Hematopoietic multipotent progenitor cell treated with erythropoietin and hydrocortisone succinate and interleukin-3 and kit ligand, for 17 days (in vitro differentiated cells): ENCODE measurements at places on chromosomes 3 and 15.

DNA sequence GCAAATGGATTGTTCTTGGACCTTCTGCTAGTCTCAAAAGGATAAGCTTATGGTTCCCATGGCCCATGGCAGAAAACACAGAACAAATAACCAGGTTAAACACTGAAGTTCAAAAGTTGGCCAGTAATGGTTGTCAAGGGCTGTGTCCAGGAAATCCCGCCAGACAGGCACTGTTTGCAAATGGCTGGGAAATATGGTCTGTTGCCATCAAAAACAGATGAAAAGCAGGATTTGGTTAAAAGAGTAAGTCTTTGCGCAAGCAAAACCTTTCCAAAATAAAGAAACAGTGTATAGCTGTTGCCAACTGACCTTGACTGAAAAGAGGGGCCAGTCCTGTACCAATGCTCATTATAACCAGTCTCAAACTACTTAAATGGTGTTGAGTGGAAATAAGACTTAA lies 58.6 kb downstream of the WWTR1 start:
- no peak for DNase-seq

GRCh38 chr15:85475711-85476110 lies 95.3 kb downstream of the AKAP13 start:
- DNase-seq, result no peak

DNA sequence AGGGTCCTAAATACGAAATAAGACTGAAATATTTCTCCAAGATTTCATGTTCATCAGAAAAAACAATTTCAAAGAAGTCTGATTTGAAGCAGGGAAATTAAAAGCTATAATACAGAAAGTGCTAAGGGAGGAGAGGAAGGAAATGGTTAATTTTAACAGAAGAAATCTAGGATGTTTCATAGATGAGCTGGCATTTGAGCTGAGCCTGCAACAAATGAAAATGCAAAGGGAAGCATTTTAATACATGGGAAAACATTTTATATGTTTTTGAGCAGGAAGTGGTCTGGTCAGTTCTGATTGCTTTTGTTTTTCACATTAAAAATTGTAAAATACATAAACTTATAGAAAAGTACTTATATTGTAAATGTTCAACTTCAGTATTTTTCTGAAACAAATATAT lies 17.2 kb upstream of the RAP2B start:
- DNase-seq, result no peak

GRCh38 chr3:152307829-152308474 lies 39.2 kb downstream of the MBNL1 start:
- DNase-seq, result no peak

DNA sequence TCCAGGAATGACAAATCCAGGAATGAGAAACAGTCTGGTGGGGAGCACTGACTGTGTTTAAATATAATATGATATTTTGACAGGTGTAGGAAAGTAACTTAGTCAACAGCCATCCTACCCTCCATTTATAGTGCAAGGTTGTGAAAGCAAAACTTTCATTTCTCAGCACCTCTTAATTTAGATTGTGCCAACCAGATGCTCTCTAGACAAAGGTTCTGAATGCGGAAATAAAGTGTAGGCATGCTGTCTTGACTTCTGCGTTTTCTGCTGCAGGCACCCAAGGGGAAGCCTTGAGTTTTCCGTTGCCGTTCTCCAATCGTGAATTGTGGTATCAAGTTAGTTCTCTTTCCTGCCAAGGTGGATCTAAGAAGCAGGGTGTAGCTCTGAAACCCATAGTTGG lies 261.9 kb upstream of the SUCLG2 start:
- DNase-seq, result no peak

DNA sequence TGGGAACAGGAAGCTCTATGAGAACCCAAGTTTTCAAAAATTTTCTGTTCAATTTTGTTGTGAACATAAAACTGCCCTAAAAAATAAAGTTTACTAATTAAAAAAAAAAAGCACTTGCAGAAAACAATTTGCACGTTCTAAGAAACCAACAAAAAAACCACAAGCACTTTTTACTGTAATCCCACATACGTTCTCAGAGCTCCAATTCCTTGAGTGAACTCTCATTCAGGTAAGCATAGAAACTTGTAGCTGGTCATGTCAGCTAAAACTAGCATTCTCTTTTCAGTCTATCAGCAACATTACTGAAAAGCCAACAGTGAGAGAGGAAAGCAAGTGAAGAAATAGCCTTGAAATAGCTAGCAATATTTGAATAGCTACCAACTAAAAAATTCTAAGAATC lies 11.5 kb upstream of the TMF1 start:
- DNase-seq, result no peak

DNA sequence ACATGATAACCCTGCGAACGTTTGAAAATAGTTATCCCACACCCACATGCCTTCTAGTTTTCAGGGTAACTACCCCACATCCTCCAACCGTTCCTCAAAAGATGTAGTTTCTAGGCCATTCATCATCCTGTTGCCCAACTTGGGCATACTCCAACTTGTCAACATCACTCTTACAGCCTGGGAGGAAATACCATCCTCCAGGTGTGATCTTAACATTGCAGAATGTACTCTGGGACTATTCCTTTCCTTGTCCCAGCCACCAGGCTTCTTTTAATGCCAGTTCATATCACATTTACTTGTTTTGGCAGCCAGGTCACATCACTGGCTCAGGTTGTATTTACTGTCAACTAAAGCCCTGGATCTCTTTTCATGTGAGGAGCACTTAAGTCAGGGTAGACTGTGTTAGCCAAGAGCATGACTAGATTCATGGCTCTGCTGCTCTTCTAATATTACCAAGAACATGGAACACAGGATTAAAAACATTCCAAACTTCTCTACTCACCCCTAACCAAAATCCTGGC lies 4.0 kb upstream of the DENND6A start:
- DNase-seq, result peak; percentile 8

DNA sequence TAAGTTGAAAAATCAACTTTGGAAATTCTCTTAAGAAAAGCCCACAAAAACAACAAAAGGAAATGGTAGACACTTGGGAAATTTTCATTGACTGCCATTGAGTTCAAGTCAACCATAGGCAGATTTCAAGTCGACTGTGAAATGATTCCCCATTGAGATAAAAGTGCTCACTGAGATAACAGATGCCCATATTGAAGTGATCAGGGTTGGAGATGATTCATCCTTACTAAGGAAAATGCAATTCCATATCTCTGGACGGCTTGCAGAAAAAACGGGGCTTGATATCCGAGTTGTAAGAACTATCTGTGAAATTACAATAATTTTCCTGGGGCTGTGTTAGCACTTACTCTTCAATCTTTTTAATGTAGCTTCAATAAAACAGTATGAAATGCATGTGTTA lies 373.1 kb upstream of the THRB start:
- DNase-seq, result no peak

DNA sequence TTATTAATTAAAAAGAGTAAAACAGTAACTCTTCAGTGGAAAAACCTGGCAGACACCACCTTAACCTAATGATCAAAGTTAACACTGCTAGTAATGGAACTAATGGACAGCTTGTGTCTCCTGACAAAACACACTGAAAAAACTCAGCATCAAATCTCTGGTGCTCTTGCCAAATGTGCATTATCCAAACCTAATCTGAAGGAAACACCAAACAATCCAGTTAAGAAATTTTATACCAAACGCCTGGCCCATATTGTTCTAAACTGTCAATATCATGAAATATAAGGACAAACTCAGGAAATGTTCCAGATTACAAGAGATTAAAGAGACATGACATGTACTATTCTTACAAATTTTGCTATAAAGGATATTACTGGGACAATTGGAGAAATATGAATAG lies 10.4 kb downstream of the RSL24D1 start:
- DNase-seq, result no peak

DNA sequence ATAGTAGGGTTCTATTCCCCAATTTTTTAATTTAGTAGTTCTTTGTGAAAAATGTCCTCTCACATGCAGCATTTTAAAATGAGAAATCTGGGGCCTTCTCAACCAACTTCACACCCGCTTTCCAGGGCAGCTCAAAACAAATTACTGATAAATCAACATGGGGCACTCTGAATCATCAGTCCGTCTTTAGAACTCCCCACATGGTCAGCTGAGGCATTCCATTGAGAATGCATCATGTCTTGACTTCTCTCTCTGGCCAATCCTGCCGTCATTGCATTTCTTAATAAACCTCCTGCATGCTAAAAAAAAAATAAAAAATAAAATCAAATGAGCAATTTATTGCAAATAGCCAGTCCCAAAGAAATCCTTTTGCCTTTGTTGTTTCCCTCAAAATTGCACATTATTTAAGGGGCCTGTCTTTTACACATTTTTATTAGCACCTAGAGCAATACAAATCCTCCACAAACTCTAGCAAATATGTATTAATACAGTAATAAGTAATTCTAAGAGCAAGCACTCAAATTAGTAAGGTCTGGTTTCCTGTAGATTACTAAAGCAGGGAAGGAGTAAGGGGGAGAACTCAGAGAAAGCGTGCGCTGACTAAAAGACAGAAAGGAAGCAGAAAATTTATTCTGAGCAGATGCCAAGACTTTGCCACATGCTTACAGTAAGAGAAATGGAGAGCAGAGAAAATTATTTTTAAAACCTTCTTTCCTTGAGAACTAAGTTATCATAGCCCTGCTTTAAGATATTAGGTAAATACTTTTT lies 175.7 kb downstream of the TNIK start:
- no peak for DNase-seq

DNA sequence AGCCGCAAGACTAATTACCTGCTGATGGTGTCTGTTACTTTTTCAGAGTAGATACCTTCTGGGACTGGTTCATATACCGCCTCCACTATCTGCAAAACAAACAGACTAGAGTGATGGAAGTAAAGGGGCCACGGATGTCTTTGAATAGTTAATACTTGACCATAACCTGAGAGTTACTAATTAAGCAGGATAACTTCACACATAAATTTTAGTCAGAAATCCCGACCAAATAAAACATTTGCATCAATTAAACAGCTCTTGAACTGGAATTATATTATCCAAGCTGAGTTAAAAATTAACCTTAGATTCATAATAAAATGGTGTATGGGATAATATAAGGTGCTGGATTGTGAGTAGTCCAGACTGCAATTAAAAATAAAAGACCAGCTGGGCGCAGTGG lies 167.7 kb downstream of the NEK10 start:
- DNase-seq, result no peak

DNA sequence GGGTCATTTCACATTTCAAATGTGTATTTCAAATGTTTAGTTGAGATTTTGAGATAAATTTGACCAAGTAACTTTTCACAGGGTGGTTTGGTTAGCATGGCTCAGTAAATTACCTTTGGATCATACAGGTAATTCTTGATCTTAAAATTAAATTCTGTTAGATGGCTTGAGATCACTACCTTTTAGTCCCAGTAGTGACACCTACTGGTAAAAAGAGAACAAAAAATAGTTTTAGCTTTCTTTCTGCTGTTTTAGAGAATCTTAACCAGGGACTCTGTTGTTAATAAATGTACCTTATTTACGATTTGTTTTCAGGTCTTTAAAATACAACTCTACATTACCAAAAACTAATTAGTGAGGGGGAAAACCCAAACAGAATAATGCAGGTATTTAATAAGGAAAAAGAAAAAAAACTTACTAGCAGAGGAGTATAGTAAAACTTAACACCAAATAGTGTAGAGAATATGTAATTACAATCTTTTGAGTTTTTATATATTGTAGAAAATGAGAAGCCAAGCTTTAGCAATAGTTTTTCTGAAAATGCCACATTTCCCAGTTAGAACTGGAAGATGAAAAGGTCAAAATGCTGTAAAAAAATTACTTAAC lies 620.3 kb upstream of the AGTR1 start:
- no peak for DNase-seq

GRCh38 chr3:42032693-42033349 lies 58.3 kb upstream of the TRAK1 start:
- DNase-seq, result no peak

- DNase-seq, result no peak
Observed at GRCh38 chr3:5188419-5189221, 1.1 kb downstream of the EDEM1 start.

DNA sequence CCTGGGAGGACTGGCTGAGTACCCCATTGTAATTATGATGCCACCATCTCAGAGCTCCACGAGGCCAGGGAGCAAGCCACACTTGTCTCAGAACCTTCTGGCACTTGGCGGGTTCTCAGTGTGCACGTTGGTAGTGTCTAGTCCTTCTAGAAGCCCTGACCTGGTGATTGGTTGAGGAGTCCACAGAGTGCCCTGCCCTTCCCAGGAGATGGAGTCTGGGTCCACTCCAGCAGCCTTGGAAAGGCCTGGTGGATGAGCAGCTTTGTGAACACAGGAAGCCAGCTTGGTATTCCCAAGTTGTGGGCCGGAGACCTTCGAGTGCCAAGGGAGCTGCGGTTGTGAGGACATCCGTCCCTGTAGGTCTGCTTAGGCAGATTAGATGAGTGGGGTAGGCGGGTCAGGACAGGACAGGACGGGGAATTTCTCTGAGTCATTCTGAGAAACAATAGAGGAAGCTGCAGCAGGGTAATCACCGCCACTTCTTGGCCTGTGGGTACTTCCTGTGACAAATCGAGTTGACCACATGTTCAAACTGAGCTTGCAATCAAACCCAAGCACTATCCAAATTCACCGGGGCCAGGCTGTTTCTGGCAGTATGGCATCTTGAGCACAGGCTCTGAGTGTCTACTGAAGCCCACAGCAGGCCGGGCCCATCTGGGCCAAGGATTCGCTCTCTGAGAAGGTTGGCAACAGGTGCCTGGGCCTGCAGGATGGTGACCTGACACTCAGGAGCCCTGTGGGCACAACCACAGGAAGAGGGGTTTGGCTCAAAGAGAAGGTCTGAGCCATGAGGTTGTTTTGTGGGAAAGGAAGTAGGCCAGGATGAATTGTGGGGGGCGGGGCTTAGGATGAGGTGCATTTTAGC lies 71.5 kb upstream of the PLXNA1 start:
- no peak for DNase-seq

DNA sequence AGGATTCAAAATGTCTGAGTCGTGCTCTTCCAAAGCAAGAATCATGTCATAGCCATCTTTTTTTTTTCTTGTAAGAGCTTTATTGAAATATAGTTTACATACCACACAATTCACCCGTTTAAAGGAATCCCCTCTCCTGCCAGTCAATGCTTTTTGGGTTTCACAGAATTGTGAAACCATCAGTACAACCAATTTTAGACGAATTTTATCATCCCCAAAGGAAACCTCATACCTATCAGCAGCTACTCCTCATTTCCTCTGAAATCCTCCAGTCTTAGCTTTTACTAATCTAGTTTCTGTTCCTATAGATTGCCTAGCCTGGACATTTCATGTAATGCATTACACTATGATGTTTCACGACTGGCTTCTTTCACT lies 39.6 kb downstream of the ADIPOQ start:
- DNase-seq, result no peak

GRCh38 chr3:172750368-172751174 lies at the start of gene ECT2:
Gene ECT2, plus strand, starts transcription at chr3:172750726. Its CDS starts 3,805 bp downstream, at chr3:172754531.
- DNase-seq, result peak; percentile 100

DNA sequence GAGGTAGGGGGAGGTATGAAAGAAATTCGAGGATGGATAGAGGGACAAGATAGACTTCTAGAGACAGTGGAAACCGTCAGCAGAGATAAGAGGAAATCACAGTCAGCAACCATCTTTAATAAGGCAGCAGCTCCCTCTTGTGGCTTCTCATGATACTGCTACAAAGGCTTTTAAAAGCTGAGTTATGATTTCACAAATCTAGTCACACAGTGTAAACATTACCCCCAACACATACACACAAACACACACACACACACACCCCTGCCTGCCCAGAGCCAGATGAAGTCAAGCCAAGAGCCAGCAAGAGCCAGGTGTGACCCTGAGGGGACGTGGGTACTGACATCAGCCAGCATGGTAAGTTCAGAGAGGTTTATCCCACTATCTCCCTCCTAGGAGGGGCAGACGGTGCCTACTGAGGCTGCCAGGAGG lies 18.9 kb upstream of the TGM5 start:
- peak; percentile 90 for DNase-seq
